CD4-positive, alpha-beta T cell treated with Interleukin-17A for 4 hours (primary cell): ENCODE measurements at places on chromosomes 7 and 10.
A peak's percentile ranks its signal among the peaks of the same experiment; 100 is the strongest.

GRCh38 chr7:142485617-142486226 lies 227.9 kb upstream of the PRSS58 start:
- DNase-seq: peak; percentile 50

- no peak for DNase-seq
Observed at GRCh38 chr7:105911961-105912575, 35.7 kb upstream of the ATXN7L1 start.

- no peak for DNase-seq
Observed at GRCh38 chr7:104883248-104883717, 130.7 kb upstream of the KMT2E start.

DNA sequence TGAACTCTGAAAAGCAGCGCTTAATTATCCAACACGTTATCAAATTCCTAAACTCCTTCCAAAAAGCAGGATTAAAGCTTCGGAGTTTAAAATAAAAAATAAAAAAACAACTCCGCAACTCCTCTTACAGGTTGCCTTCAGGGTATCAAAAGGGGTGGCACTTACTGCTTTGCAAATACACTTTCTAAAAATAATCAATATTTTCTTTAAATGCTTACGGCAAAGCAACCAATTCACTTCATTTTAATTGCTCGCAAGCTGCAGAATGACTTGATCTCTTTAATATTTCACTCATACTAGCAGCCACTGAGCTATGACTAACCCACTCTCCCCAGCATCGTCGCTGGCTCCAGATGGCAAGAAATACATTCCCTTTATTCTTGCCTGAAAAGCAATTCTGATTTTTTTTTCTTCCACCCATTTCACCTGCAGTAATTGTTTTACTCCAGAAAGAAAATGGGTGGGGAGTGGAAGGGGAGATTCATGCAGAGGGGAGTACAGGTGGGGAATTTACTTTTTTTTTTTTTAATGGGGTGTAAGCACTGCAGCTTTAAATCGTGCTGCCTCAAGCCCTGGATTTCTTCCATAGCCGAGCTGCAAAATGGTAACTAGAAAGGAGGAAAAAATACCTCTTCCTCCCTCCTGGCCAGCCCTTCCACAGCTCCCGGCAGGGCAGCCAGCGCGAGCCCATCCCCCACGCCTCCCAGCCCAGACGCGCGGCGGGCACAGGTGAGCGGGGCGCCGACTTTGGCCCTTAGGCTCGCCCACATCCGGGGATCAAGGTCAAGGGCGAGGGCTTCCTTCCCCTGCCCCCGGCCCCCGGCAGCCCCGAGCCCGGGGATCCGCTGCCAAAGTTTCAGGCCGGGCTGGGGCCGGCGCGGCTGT lies 54.2 kb upstream of the FHIP2A start:
- peak; percentile 32 for DNase-seq

- no peak for DNase-seq
Observed at GRCh38 chr10:107994621-107995270, 830.2 kb upstream of the SORCS1 start.

DNA sequence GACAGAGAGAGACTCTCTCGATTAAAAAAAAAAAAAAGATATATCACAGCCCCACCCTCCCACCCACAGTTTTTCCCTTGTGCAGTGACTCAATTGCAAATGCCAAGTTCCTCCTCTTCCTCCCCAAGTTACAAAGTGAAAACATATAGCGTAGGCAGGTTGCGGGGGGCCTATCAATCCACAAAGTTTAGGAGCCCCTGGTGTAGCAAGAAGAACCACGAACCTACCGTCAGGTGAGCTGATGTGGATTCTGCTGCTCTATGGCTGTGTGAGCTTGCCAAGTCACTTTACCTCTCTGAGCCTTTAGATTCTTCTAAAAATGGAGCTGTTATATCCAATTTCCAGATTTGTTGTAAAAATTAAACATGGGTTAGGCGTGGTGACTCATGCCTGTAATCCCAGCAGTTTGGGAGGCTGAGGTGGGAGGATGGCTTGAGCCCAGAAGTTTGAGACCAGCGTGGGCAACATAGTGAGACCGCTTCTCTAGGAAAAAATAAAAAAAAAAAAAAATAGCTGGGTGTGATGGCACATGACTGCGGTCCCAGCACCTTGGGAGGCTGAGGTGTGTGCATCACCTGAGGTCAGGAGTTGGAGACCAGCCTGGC lies 8.2 kb upstream of the RHBDD2 start:
- DNase-seq: no peak

DNA sequence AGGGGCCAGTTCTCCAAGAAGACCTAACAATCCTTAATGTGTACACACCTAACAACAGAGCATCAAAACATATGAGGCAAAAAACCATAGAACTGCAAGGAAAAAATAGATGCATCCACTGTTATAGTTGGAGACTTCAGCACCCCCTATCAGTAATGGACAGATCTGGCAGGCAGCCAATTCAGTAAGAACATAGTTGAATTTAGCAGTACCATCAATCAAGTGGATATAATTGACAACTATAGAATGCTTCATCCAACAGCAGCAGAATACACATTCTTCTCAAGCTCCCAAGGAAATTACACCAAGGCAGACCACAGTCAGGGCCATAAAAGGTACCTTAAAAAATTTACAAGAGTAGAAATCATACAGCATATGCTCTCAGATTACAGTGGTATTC lies 42.2 kb downstream of the POLL start:
- no peak for DNase-seq

DNA sequence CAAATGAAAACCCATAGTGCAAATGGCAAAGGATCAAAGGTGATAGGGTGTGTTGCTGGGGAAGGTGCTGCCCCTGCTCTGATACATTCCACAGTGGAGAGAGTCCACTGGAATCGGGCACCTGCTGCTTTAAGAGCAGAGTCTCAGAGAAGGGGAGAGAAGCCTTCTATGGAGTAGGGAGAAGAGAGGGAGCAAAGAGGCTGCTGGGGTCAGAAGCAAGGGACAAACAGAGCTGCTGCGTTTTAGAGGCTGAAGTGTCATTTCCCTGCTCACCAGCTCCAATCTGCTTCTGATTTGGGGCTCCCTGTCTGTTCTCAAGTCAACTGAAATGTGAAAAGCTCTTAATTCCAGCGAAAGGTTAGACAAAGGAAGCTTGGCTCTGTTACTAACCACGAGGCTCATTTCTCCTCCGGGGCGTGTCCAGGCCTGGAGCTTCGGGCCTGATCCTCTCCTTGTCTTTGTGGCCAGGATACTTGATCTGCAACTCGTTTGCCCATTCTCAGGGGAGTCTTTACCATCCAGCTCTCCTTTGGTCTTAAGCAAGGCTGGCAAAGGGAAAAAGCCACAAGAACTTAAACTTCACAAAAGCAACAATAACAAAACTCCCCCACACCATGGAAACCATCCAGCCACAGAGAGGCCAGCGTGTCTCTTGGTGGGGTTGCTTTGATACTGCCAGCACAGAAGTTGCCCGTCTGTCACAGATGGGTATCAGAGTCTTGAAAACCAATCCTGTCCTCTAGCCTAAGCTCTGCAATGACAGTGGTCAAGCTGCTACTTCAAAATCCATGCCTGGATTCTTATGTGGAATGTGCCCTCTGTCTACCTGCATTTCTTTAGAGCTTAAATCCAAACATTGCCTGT lies 692.6 kb downstream of the SUGCT start:
- DNase-seq: no peak

DNA sequence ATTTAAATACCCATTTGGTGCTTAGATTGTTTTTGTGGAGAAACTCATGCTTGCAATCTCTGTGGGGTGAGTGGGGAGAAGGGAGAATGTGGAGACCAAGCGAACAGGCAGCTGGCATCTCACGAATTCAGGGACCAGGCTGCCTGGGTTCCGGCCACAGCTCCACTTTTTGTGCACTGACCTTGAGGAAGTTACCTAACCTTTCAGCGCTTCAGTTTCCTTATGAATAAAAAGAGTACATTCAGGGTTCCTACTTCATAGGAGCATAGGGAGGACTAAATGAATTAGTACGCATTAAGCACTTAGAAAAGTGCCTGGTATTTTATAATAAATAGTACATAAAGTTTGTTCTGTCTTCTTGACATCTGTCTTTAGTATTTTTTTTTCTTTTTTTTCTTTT lies 72.5 kb downstream of the PRTFDC1 start:
- DNase-seq: no peak

- DNase-seq: no peak
Observed at GRCh38 chr7:135616136-135616535, 46.2 kb upstream of the STMP1 start.

- no peak for DNase-seq
Observed at GRCh38 chr7:147571436-147572185, 1019.0 kb upstream of the C7orf33 start.

- DNase-seq: no peak
Observed at GRCh38 chr10:6399231-6399741, 180.8 kb downstream of the PRKCQ start.

DNA sequence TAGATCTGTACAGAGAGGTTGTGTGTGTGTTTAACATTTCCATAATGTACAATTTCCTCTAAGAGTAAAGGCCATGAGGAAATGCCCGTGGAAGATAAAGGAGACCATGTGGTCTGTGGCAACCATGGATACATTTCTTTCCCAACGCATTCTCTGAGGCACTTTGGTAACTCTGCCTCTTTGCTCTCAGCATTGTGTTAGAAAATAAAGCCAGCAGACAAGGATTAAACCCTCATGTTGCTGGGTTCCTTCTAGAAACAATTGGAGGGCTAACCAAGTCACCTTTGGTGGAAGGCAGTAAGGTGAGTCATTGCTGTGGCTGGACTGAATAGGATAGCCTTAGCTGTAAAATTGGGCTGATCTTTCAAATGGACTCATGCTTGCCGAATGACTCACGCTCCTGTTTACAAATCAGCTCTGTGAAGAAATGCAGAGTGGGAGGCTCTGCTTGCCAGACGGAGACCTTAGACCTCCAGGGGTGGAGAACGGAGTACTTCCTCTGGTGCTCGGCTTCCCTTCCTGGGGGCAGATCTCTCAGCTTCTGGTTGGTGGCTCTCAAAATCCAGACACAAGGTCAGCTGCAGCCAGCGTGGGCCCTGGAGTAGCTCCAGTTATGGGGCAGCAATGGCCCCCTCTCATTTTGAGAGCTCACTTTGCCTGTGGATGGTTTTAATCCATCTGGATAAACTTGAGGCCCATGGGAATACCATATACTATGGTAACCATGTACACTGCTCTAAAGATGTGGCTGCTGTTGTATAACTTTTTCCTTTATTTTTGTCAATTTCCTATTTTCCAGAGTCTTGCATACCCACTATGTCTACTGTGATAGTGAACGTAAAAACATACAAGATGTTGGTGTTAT lies 137.3 kb downstream of the TCF7L2 start:
- no peak for DNase-seq
